ENCODE measurements at places on chromosomes 7 and 10. TPM values are rescaled to one million over a fixed set of nuclear protein-coding genes. Genes with fewer than 3 reads are reported as not detected.

GRCh38 chr10:47034441-47035051 lies 123.3 kb downstream of the PTPN20 start:
- no peak for DNase-seq

- DNase-seq = no peak
These were observed 524.5 kb downstream of the PARD3 start for GRCh38 chr10:34290412-34291081.

- peak; percentile 12 for DNase-seq
These were observed 245.5 kb upstream of the PPP2R2D start for GRCh38 chr10:131655101-131655849.

DNA sequence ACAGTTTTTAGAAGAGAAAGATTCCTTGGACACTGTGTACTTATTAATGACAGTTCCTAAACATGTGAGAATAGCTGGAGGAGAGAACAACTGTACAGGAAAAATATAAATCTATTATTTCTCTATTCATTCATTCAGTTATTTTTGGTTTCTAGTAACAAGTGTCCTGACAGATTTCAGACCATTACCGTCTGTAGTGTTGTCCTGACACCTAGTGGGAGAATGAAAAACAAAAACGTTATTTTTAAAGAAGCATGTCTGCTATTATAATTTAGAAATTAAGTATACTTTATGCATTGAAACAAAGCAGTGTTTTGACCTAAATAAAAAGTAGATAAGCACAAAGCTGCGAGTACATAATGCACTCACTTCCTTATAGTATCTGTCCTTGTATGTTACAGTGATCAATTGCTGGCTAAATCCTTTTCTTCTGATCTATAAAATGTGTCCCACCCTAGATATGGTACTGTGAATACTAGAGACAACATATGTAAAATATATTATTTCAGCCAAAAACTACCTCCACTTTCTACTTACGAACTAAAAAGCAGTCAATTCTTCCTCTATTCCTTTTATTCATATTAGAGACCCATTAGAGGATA lies 575.6 kb downstream of the ARL4A start:
- DNase-seq = no peak

GRCh38 chr7:40530292-40530691 lies 395.5 kb downstream of the SUGCT start:
- DNase-seq = no peak

DNA sequence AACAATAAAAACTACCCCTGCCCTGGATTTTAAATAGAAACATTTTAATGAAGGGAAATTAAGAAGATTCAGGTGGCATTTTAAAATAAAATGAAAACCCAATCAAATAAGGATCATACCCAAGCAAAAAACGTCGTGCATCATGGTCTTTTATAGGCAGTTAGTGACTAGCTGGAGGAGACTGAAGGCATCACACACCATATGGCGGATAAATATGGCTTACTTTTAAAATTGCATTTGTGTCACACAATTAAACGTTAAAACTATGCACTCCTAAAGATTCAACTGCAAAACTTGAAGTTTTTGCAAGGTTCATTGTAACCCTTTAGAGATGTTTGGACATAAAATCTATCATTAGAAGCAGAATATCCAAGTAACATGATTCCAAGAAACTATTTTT lies 200.1 kb upstream of the NRG3 start:
- DNase-seq = no peak

- DNase-seq = no peak
These were observed 52.8 kb upstream of the CHST3 start for GRCh38 chr10:71911296-71911953.

- DNase-seq = no peak
These were observed 28.2 kb upstream of the ZCCHC24 start for GRCh38 chr10:79473496-79474095.

DNA sequence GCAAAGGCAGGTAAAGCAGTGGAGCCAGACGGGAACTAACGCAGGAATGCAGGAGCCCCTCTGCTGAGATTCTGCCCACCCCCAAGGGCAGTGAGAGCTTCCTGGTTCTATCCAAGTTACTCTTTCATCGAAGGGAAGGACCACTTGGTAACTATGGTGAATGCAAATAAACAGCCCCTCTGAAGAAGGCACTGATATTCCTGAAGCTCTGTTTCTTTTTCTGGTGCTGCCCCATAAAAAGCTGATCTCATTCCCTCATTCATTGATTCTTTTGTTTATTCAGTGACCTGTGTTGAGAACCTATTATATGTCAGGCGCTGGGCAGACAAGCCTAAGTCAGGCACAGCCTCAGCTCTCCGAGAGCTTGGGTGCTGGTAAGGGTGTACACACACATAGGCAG lies 217.3 kb downstream of the SNX10 start:
- no peak for DNase-seq

Gene CXCL12
- 87.7 TPM for polyA plus RNA-seq

Gene WDR86
- 2.8 TPM for polyA plus RNA-seq

Gene CPA2
- polyA plus RNA-seq = 1.1 TPM

Gene SLC13A1
- polyA plus RNA-seq = not detected

Gene AKR1C2
- polyA plus RNA-seq = 35.5 TPM

Data from testis (tissue), 5 donors.